LHCN-M2 (cell line): ENCODE measurements at places on chromosomes 13 and 19. TPM values are rescaled to one million over a fixed set of nuclear protein-coding genes. Genes with fewer than 3 reads are reported as not detected.

- no peak for DNase-seq
Measured at GRCh38 chr13:42788601-42789000, 7.2 kb downstream of the FAM216B start.

GRCh38 chr13:88014527-88014926, 343.4 kb downstream of the SLITRK5 start:
- no peak for DNase-seq

- no peak for DNase-seq
Measured at GRCh38 chr13:27774651-27775050, 17.6 kb upstream of the GSX1 start.

ADM5 gene
- 1.2 TPM in 2 replicates for total RNA-seq

GGN gene
- 1.3 and 2.6 TPM in 2 replicates for total RNA-seq

CARM1 gene
- total RNA-seq = 37.4 and 42.1 TPM in 2 replicates

DNA sequence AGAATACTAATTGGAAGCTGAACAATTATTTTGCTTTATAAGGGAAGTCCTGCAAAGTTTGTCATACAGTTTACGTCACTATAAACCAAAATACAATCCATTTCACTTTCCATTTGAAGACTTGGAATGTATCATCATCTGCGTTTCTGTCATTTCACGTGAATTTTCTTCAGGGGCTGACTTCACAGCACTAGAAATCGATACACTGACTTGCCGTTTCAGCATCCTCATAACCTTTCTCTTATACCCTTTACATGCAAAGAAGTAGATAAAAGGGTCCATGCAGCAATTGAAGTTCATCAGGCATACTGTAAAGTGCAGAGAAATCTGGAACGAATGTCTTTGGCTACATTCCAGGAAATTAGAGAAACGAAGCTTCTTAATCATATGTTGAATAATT, 12.2 kb downstream of the GPR183 start:
- no peak for DNase-seq

DNA sequence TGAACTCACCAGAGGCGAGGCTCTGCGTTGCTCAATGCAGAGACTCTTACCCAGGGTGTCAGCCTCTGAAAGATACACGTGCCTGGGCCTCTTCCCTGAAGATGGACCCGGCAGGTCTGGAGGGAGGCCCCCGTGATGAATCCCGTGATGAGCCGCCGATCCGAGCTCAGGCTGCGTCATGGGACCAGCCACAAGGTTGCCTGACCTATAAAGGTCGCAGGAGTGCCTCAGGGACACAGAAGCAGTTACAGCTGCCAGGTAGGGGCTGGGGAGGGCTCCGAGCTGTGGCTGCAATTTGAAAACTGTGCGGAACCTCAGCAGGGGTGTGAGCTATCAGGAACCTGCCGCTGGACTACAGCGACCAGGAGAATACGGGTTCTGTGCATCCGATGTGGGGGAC, 10.5 kb upstream of the ATP11A start:
- DNase-seq = no peak

DNA sequence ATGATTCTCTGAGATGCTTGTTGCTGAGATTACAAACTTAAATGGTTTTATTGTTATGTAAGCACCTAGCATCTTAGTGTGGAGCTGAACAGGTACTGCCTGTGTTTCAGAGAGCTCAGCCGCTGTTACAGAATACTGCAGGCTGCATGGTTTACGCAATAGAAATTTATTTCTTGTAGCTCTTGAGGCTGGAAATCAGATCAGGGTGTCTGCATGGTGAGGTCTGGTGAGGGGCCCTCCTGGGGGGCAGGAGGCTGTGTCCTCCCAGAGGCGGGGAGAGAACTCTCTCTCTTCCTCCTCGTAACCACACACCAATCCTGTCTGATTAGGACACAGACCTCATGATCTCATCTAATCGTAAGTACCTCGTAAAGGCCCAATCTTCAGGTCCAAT, 13.1 kb downstream of the ATP11A start:
- DNase-seq = no peak

GRCh38 chr13:46567671-46568070, 14.7 kb downstream of the LRCH1 start:
- DNase-seq = no peak

DNA sequence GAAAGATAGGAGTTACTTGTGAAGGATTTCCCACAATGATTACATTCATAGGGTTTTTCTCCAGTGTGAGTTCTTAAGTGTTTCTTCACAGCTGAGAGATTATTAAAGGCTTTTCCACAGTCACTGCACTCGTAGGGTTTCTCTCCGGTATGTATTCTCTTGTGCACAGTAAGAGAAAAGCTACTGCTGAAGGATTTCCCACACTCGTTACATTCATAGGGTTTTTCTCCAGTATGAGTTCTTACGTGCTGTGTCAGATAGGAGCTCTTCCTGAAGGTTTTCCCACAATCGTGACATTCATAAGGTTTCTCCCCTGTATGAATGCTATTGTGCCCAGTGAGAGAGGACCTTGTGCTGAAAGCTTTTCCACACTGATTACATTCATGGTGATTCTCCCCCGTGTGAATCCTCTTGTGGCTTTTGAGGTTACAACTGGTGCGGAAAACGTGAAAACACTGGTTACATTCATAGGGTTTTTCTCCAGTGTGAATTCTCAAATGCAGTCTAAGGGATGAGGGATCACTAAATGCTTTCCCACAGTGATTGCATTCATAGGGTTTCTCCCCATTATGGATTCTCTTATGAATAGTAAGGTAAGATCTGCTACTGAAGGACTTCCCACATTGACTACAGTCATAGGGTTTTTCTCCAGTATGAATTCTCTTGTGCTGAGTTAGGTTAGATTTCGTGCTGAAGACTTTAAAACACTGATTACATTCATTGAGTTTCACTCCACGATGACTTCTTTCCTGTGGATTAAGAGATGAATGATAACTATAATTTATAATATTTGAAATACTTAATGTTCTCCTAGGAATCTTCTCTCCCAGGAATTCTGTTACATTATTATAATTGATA, 20.6 kb downstream of the ZNF558 start:
- peak; percentile 19 for DNase-seq

GRCh38 chr13:76971215-76971614, 20.7 kb upstream of the CLN5 start:
- DNase-seq = no peak

AMH gene
- 13.8 and 14.1 TPM in 2 replicates for total RNA-seq

DNA sequence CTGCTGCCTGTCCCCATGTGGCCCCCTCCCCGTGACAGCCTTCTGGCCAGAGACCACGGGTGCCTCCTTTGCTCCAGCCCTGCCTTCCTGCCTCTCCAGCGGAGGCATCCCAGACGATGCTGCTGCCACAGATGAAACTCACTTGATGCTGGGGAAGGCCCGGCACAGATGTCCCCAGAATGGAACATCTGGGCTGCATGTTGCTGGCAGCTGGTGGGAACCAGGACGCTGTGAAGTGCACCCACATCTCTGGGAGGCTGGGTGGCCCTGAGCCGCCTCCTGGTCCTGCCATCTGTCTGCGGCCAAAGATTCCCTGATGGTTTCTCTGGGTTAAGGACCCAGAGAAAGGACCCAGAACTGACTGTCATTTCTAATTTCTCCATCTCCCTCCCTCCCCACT, 51.9 kb upstream of the PTPRS start:
- no peak for DNase-seq

COL5A3 gene
- 0.58 and 0.80 TPM in 2 replicates for total RNA-seq
